ENCODE measurements at places on chromosomes 3 and 15.

- DNase-seq, result no peak
These were observed 175.4 kb upstream of the CADPS start for GRCh38 chr3:63050548-63051177.

GRCh38 chr15:45429941-45430792 lies 51.8 kb upstream of the GATM start:
- peak; percentile 81 for DNase-seq

DNA sequence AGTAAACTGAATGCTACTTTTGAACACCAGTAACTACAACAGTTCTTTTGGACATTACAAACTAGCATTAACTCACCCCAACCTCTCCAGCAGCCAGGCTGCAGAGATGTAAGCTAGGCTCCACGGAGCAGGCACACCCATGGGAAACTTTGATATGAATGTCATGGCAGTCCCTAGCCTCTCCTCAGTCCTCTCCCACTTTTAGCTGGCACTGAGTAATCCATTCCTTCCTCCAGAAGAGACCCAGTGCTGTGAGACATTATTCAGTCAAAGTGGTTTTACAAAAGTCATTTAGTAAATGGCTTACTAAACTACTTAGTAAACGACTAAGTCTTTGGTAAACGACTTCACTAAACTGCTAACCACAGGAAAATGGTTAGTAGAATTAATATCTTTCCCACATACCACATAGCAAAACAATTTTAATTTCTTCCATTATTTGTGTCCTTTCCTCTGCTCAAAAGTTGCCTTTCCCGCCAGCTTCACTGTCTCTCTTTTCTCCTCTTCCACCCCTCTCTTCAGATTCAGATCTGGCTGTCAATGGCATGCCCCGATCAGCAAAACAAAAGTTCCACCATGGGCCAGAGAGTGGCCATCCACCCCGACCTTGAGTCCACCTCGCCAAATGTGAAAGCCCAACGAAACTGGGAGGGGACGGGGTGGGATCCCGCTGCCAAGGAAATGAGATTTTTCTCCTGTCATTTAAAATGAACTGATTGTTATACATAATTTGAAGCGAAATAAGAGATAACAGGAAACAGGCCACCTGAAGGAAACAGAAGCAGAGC lies 67.5 kb upstream of the TJP1 start:
- DNase-seq, result no peak

DNA sequence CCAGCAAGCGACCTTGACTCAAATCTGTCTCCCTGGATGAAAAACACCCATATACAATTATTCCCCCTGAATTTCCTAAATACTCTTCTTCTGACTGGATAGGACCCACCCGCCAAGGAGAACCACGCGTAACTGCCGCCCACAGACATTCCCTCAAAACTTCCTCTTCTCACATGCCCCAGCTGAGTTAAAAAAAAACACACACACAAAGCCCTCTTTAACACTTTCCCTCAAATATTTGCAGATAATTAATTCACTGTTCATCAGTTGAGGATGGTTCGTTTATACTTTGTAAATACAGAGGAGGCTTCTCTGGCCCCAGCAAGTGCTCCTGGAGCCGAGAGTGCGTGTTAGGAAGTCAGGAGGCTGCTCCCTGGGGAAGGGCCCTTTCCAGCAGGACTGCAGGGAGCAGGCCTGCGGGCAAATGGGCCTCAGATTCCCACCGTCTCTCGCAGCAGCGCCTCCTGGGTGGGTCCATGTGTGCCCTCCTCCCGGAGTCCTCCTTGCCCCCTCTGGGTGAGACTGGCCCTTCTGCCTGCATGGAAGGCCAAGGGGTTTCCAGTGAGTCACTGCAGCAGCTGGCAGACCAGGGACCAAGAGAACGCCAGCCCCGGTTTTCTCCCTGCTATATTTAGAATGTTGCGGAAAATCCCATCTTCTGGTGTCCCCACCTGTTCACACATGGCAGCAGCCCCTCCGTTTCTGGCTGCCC lies 46.8 kb downstream of the MGLL start:
- DNase-seq, result peak; percentile 81

DNA sequence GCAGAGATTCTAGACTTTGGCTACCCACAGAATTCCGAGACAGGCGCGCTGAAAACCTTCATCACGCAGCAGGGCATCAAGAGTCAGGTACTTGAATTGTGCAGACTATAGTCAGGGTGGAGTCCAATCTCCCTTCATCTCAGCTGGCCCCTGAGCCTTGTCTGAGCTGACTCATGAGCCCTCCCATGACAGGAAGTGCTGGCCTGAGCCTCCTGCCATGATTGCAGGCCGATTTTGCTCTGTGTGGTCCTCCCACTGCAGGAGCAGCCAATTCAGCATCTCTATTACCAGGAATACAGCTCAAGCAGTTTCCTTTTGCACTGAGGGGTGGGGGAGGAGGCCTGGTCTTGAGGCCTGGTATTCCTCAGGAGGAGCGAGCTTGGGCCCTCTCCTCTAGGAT lies 5.5 kb downstream of the AP2M1 start:
- no peak for DNase-seq

- DNase-seq, result no peak
These were observed 33.5 kb upstream of the SPATA12 start for GRCh38 chr3:57026944-57027343.

DNA sequence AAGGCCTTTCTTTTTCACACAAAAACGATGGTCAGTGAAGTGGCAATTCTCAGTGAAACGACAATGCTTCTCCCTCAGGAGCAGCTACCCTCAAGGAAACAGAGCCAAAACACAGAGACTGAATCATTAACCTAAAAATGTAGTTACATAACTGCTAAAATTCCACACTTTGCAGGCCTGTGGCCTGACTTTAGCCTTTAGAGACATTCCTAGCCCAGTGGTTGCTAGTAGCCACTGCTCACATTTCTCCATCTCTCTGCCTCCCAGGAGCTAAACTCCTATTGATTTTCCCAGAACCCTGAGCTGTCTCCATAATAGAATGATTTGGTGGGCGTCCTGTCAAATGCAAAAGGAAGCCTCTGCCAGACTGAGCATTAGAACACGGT lies 630.1 kb upstream of the KCNMB2 start:
- DNase-seq, result no peak

DNA sequence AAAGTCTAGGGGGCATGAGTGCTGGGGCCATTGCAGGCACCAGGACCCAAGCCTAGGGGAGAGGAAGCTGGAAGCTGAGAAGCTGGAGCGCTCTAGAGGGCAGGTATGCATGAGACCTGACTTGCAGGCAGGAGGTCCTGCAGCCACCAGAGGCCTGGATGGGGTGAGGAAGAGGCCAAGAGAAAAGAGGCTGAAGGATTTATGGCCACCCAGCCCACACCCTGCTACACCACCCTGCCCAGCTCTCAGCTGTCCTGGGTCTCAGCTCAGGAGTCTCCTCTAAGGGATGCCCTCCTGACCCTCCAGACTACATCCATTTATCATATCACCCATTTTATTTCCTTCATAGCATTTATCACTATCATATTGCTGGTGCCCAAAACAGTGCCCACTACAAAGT lies 36.5 kb downstream of the RPN1 start:
- no peak for DNase-seq

GRCh38 chr3:59663076-59663850 lies 613.4 kb upstream of the CFAP20DC start:
- DNase-seq, result no peak

GRCh38 chr3:8239718-8240695 lies 261.6 kb upstream of the LMCD1 start:
- DNase-seq, result no peak

- peak; percentile 94 for DNase-seq
These were observed 533 bp downstream of the ARF4 start for GRCh38 chr3:57596495-57597126.

GRCh38 chr3:52090131-52090932 lies 34.0 kb upstream of the DUSP7 start:
- no peak for DNase-seq

GRCh38 chr15:71044006-71044405 lies 71.3 kb upstream of the THSD4 start:
- DNase-seq, result no peak

DNA sequence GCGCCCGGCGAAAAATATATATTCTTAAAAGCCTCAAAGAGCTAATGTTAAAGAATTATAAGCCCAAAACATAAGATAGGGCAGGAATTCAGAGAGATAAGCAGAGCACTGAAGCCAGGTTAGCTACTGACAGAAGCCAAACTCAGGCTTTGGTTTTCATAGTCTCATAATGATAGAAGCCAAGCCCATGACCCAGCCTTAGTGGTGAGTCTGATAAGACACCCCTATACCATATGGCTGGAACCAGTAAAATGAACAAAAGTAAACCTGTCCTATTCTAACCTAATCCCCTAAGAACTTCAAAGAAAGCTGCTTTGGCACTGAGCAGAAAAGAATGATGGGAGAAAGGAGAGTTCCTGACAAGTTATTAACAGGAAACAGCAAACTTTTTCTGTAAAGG lies 25.9 kb downstream of the MYO9A start:
- DNase-seq, result no peak

DNA sequence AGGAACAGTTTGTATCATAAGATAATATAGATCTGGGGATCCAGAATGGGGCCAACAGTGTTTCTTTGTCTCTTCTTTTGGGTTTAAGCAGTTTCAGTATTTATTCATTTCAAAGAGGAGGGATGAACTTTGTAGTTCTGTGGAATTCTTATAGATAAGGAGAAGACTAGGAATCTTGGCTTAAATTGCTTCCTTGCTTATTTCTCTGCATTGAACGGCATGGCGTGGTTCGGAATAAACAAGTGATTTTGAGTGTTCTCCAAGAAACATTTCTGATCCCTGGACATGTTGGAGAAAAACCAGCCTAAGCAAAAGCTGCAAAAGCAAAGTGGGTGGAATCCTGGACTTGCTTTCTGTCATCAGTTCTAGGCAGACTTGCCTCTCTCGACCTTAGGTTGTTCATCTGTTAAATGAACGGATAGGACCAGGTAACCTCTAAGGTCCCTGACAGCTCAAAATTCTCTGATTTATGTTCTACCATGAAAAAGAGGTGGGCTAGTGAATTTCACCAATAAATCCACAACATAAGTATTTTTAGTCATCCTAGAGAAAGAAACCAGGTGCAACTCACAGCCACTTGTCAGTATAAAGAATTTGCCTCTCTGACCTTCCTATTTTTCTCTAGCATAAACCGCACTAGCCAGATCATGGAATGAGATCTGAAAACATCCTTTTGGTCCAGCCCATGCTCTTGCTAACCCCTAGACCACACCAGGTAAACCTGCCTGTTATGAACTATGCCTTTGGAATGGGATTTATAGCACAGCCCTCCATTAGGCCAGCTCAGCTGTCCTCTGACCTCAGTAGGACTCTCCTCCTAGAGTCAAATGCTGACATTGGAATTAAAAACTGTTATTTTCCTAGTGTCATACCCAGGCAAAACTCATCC lies 78.8 kb downstream of the CLDN11 start:
- no peak for DNase-seq

DNA sequence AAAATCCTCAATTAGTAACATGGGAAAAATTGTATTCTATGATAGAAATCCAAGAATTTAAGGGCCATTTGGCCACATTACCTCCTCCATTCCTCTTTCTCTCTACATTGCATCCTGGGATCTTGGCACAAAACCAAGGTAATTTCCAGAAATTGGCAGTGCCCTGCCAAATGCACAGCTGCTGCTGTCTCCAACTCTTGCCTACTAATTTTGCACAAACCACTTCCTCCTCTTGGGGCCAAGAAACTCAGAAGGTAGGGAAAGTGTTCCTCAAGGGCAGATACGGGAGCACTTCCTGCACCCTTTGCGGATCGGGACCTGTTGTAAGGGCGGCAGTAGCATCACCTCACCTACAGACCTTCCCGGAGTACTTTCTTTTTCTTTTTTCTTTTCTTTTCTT lies 57.8 kb downstream of the MAP3K13 start:
- DNase-seq, result no peak

- no peak for DNase-seq
These were observed 36.7 kb upstream of the BLM start for GRCh38 chr15:90680371-90680935.

- DNase-seq, result no peak
These were observed 165.4 kb downstream of the SSR3 start for GRCh38 chr3:156389449-156389950.

DNA sequence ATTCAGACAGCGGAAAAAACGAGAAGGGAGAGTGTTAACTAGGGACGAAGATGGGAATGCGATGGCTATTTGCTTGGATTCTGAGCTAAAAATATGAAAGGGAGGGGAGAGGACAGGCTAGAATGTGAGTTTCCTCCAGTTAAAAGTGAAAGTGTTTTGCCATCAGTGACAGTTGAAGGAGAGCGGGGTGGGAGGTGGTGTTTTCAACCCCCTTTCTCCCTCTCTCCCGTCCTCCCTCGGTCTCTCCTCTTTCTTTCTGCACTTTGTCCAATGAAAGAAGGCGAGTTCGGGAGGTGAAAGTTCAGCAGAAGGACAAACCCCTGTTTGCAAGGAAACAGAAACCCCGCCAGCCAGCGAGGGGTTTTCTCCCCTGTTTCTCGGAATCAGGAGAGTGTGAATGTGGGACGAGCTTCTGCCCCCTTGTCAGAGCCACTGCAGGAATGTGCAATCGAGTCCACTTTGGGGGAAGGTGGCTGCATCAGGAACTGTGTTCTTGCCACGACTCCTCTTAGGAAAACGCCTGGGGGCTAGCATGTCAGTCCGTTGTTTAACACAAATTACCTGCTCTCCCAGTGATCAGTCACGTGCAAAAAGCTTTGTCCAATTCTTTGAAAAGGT lies 975 bp upstream of the FOXP1 start:
- DNase-seq, result peak; percentile 73

DNA sequence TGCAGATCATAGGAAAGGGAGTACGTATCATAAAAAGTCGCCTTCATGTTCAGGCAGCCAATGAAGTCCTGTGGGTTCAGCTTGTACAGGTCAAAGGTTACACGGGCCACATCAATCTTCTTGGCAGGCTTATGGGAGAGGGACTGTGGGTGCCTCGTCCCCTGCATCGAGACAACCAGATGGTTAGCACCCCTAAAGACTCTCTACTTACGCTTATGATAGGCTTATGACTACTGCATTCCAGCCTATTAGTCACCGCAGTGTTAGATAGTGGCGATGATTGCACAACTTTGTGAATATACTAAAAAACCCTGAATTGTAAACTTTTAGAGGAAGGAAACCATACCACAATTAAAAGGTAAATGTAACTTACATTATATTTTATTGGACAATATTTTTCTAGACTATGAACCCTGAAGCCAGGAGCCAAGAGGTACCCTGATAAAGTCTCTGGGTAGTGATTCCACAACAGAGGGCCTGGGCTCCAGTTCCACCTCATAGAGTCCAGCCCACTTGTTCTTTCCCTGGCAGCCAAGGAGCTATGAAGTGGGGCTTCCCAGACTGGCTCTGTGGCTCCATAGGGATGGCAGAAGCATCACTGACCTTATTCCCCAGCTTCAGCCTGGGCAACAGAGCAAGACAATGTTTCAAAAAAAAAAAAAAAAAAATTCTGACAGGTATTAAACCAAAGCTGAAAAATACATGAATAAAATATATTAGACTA lies 2.5 kb upstream of the FANCD2 start:
- no peak for DNase-seq
